ENCODE measurements at places on chromosomes 1 and 21. TPM values are rescaled to one million over a fixed set of nuclear protein-coding genes. Genes with fewer than 3 reads are reported as not detected.

The MYBPHL gene
- not detected for total RNA-seq

The PADI3 gene
- total RNA-seq: not detected

The CD5L gene
- total RNA-seq: not detected

- no peak overlapping the region for H3K4me3 ChIP-seq
- H3K36me3 ChIP-seq: no peaks in the 10 kb centered on the region
- H3K4me1 ChIP-seq: peaks cover 4% of the 10 kb centered on the region
- H3K27me3 ChIP-seq: no peaks in the 10 kb centered on the region
These were observed 41.1 kb downstream of the NGF start for GRCh38 chr1:115296981-115297380.

DNA sequence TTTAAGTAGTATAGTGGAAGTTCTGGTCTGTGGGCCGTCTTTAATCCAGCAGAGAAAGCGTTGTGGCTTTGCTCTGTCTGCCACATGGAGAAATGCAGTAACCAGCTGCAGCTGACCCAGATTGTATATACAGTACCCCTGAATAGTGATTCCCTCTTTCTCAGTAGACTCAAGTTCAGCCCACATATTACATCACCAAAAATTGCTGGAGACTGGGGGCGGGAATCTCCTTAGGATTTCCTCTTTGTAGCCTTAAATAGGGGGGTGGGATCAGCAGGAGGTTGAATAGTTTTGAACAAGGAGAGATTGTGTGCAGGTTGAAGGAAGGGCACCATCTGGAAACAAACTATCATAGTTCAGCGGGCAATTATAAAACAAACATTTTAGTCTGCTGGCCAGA lies at the start of gene ANGPTL1:
ANGPTL1 (minus strand) TSS at position 134 of the 400 bp plus-strand sequence. CDS start 5,301 bp downstream, outside the sequence.
- DNase-seq: no peak
- peak within 1 kb of the TSS; percentile 61 for H3K27ac ChIP-seq
- H3K4me1 ChIP-seq: no peaks in the 10 kb centered on the region
- H3K4me3 ChIP-seq: peak within 1 kb of the TSS; percentile 93
- H3K36me3 ChIP-seq: no peaks in the 10 kb centered on the region
- no peaks in the 10 kb centered on the region for H3K27me3 ChIP-seq

DNA sequence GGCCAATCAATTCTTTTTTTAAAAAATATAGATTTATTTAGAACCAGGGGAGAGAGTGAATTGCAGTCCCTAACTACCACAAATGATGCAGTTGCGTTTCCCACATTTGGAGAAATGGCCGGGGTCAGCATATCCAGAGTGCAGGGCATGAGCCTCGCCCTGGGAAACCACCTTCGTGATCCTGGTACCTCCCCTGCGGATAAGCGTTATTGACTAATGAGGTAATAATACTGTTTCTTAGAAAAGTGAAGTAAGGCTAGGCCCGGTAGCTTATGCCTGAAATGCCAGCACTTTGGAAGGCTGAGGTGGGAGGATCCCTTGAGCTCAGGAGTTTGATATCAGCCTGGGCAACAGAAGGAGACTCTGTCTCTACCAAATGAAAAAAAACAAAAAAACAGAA lies 111.5 kb upstream of the SLC45A1 start:
- no peak overlapping the region for H3K27ac ChIP-seq
- DNase-seq: no peak
- H3K27me3 ChIP-seq: no peaks in the 10 kb centered on the region
- H3K4me1 ChIP-seq: peaks cover 4% of the 10 kb centered on the region

- peak; percentile 82 for DNase-seq
- H3K27me3 ChIP-seq: no peaks in the 10 kb centered on the region
- no peaks in the 10 kb centered on the region for H3K36me3 ChIP-seq
- H3K27ac ChIP-seq: no peak overlapping the region
These were observed 211.5 kb downstream of the TRABD2B start for GRCh38 chr1:47785561-47786271.

DNA sequence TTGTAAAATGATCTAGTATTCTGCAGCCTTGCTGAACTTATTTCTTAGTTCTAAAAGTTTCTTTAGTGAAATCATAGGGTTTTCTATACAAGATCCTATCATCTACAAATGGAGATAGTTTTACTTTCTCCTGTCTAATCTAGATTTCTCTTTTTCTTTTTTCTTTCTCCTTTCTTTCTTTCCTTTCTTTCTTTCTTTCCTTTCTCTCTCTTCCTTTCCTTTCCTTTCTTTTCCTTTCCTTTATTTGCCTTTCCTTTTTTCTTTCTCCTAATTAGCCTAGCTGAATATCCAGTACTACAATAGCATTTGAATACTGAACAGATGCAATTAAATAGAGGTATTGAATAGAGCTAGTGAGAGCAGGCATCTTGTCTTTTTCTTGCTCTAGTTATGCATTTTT lies 186.6 kb upstream of the SPAG17 start:
- H3K27me3 ChIP-seq: no peaks in the 10 kb centered on the region
- no peaks in the 10 kb centered on the region for H3K36me3 ChIP-seq
- H3K4me3 ChIP-seq: no peak overlapping the region
- H3K27ac ChIP-seq: no peak overlapping the region
- DNase-seq: no peak
- no peaks in the 10 kb centered on the region for H3K4me1 ChIP-seq

DNA sequence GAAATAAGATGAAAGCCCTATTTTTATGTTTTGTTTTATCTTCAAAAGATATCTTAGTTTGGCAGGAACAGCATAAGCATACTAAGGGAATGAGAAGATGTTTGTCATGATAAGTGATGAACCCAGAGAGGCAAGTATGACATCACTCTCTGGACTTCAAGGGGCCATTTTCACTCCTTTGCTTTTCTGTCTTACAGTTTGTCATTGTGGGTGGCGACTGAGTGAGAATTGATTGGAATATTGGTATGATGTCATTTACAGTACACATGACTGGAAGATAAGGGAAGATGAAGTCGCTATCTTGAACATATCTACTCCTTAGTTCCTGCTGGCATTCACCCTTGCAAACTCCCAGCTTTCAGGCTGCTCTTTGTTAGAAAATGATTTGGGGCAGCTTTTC lies 258.1 kb upstream of the RAB4A start:
- no peaks in the 10 kb centered on the region for H3K36me3 ChIP-seq
- H3K27me3 ChIP-seq: no peaks in the 10 kb centered on the region
- H3K4me3 ChIP-seq: no peak overlapping the region
- no peak for DNase-seq
- no peak overlapping the region for H3K27ac ChIP-seq

DNA sequence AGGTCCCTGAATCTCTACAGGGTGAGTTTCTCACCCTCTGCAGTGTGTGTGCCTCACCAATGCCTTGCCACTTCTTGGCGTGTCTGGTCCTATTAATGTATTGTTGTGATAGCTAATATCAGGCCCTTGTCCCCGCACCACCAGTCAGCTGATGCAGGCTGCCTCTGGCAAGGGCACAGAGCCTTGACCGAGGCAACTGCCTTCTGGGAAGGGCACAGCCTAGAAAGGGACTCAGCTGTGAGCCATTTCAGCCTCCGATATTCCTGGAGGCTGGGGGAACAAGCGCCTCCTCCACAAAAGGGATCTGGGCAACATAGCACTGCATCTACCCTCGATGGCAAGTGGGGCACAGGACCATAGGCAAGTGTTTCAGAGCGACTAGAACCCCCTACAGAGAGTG lies 27.0 kb downstream of the IL10RB start:
- H3K36me3 ChIP-seq: peaks cover 2% of the 10 kb centered on the region
- H3K4me3 ChIP-seq: no peak overlapping the region
- no peaks in the 10 kb centered on the region for H3K27me3 ChIP-seq
- no peaks in the 10 kb centered on the region for H3K4me1 ChIP-seq
- no peak for DNase-seq
